ENCODE measurements at places on chromosomes 2 and 18. TPM values are rescaled to one million over a fixed set of nuclear protein-coding genes. Genes with fewer than 3 reads are reported as not detected.

The IL36A gene
- total RNA-seq: not detected

The GAREM2 gene
- 6.3 TPM for total RNA-seq

The MARS2 gene
- 11.6 TPM for total RNA-seq

The INHA gene
- 0.38 TPM for total RNA-seq

The REG3A gene
- not detected for total RNA-seq

The SERPINB4 gene
- 0.16 TPM for total RNA-seq

The TEX44 gene
- total RNA-seq: not detected

The GBX2 gene
- total RNA-seq: 4.1 TPM

The UPP2 gene
- total RNA-seq: not detected

The CD226 gene
- 0.17 TPM for total RNA-seq

The ZSWIM2 gene
- total RNA-seq: not detected

The TMEM163 gene
- total RNA-seq: 0.12 TPM

The GPAT2 gene
- not detected for total RNA-seq

The NETO1 gene
- total RNA-seq: not detected

The OTOF gene
- 0.03 TPM for total RNA-seq

The ITGB6 gene
- 0.89 TPM for total RNA-seq

The ERICH2 gene
- total RNA-seq: not detected

The HK2 gene
- total RNA-seq: 1.2 TPM

The SCTR gene
- not detected for total RNA-seq

The BIN1 gene
- 26.7 TPM for total RNA-seq

The QPCT gene
- total RNA-seq: 18.6 TPM

The CCDC74A gene
- 17.3 TPM for total RNA-seq

The SPEG gene
- 6.7 TPM for total RNA-seq

The ARHGAP28 gene
- 0.09 TPM for total RNA-seq

The IL36B gene
- not detected for total RNA-seq

The ATP8B1 gene
- total RNA-seq: 9.9 TPM

The TSPYL6 gene
- not detected for total RNA-seq

The MAP3K19 gene
- not detected for total RNA-seq

The DNER gene
- 9.1 TPM for total RNA-seq

The IMPA2 gene
- total RNA-seq: 59.3 TPM

The ASIC4 gene
- total RNA-seq: 0.06 TPM

The COLEC12 gene
- total RNA-seq: 0.06 TPM

The GTF2A1L gene
- total RNA-seq: not detected

The SLC4A5 gene
- total RNA-seq: 0.40 TPM

The NMS gene
- not detected for total RNA-seq

The OLA1 gene
- 128 TPM for total RNA-seq

The SPP2 gene
- total RNA-seq: not detected

The REEP1 gene
- total RNA-seq: 0.57 TPM

The FAM124B gene
- total RNA-seq: not detected

The MALL gene
- total RNA-seq: 158 TPM

The ARHGAP25 gene
- 0.13 TPM for total RNA-seq

The HOXD4 gene
- total RNA-seq: 0.55 TPM

The CRYGC gene
- not detected for total RNA-seq

The TMEM185B gene
- 52.0 TPM for total RNA-seq

The FN1 gene
- total RNA-seq: 158 TPM

The MYO5B gene
- 14.9 TPM for total RNA-seq

The DDX1 gene
- 139 TPM for total RNA-seq

The MZT2A gene
- total RNA-seq: 180 TPM

The HOXD12 gene
- total RNA-seq: not detected

The AQP12B gene
- not detected for total RNA-seq

The PROC gene
- total RNA-seq: 3.9 TPM

The PLGLB2 gene
- 0.49 TPM for total RNA-seq

The ALLC gene
- not detected for total RNA-seq

The CSRNP3 gene
- not detected for total RNA-seq

The AGFG1 gene
- 122 TPM for total RNA-seq

The TMEM37 gene
- total RNA-seq: 1.6 TPM
